A549 treated with AZD2906 at 1 μM for 4 hours (cell line): ENCODE measurements at places on chromosomes 12 and 14. TPM values are rescaled to one million over a fixed set of nuclear protein-coding genes. Genes with fewer than 3 reads are reported as not detected.

OR6C76 gene
- total RNA-seq, result not detected in 5 replicates

OASL gene
- total RNA-seq, result 1.8 to 3.6 TPM (median 2.5 TPM) in 5 replicates

SLC24A4 gene
- 0.15 to 0.40 TPM (median 0.29 TPM) in 5 replicates for total RNA-seq

NAB2 gene
- total RNA-seq, result 13.4 to 17.3 TPM (median 15.7 TPM) in 5 replicates

HVCN1 gene
- 0.40 to 0.86 TPM (median 0.72 TPM) in 5 replicates for total RNA-seq

PRB2 gene
- total RNA-seq, result not detected in 5 replicates

INSM2 gene
- total RNA-seq, result 0.05 to 0.11 TPM (median 0.07 TPM) in 5 replicates

CLEC2A gene
- total RNA-seq, result not detected in 5 replicates

BIN2 gene
- total RNA-seq, result 0.08 to 0.17 TPM (median 0.13 TPM) in 5 replicates

ESRRB gene
- 0.16 to 0.29 TPM (median 0.22 TPM) in 5 replicates for total RNA-seq

OTX2 gene
- total RNA-seq, result not detected in 5 replicates

CMA1 gene
- total RNA-seq, result not detected in 5 replicates

FRMD6 gene
- 26.8 to 41.9 TPM (median 29.1 TPM) in 5 replicates for total RNA-seq

TEDC1 gene
- 30.6 to 49.9 TPM (median 48.4 TPM) in 5 replicates for total RNA-seq

LRIG3 gene
- 3.5 to 5.1 TPM (median 4.1 TPM) in 5 replicates for total RNA-seq

LIN7A gene
- total RNA-seq, result 0.19 to 0.35 TPM (median 0.22 TPM) in 5 replicates

GPR65 gene
- not detected in 5 replicates for total RNA-seq

PMCH gene
- total RNA-seq, result not detected in 5 replicates

RGS6 gene
- not detected in 5 replicates for total RNA-seq

KRT74 gene
- 0.02 to 0.03 TPM in 2 of 5 replicates, not detected in the others for total RNA-seq

POTEM gene
- total RNA-seq, result not detected in 5 replicates
